ENCODE measurements at places on chromosomes 3 and 15. TPM values are rescaled to one million over a fixed set of nuclear protein-coding genes. Genes with fewer than 3 reads are reported as not detected.

The CNTN3 gene
- 0.97 TPM for total RNA-seq

The ALDH1A2 gene
- total RNA-seq = 0.30 TPM

The TERC gene
- 21.7 TPM for total RNA-seq

The SRGAP3 gene
- total RNA-seq = 1.5 TPM

The ACAD11 gene
- total RNA-seq = 48.4 TPM

The ABHD10 gene
- total RNA-seq = 63.6 TPM

The PRKCD gene
- total RNA-seq = 1.8 TPM

The GOLGA6L1 gene
- not detected for total RNA-seq

The GOLGA6L7 gene
- not detected for total RNA-seq

The TM6SF1 gene
- 2.5 TPM for total RNA-seq

The HHATL gene
- not detected for total RNA-seq

The WHAMM gene
- total RNA-seq = 4.2 TPM

The MORC1 gene
- not detected for total RNA-seq

The NOX5 gene
- total RNA-seq = 0.30 TPM

The ITGA11 gene
- 52.5 TPM for total RNA-seq

The SYNPR gene
- not detected for total RNA-seq

The CDAN1 gene
- 11.9 TPM for total RNA-seq

The TBCCD1 gene
- total RNA-seq = 14.6 TPM

The TRIM42 gene
- total RNA-seq = not detected

The GREM1 gene
- total RNA-seq = 41.6 TPM

The CADM2 gene
- total RNA-seq = not detected

The SPATA12 gene
- total RNA-seq = not detected

The GRAMD2A gene
- 0.30 TPM for total RNA-seq

The CFAP100 gene
- not detected for total RNA-seq

The DPH3 gene
- 36.2 TPM for total RNA-seq

The NUTM1 gene
- total RNA-seq = not detected

The UQCC5 gene
- 3.0 TPM for total RNA-seq

The C3orf33 gene
- 2.9 TPM for total RNA-seq

Measured in smooth muscle cell of the umbilical artery (primary cell).